Activated CD8-positive, alpha-beta memory T cell treated with anti-CD3 and anti-CD28 coated beads for 1 hour (primary cell): ENCODE measurements at places on chromosomes 2 and 18.

DNA sequence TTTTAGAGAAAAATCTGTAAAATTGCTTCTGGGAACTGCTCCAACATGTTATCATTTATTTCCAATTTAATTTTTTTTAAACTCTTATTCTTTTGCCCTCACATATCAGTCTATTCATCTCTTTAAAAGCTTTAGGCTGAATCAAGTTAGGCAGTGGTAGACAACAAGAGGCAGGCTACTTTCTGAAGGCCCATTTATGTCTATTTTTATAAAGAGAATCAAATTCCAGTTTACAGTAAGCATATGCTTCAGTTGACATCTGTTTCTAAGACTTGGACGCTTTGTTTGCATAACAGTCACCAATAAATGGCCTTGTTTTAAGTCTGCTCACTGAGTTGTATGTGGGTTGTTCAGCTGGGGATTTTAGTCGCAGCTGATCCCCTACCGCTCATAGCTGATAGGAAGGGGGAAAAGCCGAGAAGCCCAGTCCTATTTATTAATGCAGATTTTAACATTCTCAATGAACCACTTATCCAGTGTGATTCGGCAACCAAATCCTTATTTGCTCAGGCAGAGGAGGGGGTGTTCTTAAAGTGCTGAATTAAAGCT is 260.4 kb upstream of the SIX3 start:
- DNase-seq: no peak

- DNase-seq: no peak
Observed at GRCh38 chr2:11065833-11066485, 89.3 kb upstream of the SLC66A3 start.

DNA sequence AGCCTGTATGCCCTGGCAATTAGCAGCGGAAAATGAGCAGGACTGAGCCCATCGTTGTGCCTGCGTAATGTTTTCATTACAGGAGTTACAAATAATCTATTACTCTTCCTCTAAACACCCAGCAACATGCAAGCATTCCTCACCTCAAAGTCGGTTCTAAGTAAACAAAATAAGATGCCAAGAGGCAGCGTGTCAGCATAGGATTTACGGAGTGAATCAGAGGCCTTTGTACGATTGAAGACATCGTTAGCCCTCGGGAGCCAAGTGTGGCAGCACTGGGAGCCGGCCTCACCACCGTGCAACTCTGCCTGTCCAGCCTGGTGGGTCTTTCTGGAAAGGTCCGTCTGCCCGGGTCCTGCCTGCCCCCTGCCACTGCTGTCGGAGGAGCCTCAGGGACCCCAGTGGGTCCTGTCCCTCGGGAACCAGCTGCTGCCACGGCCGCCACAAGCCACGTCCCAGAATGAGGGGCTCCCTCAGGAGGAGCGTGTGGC is 80.1 kb upstream of the CTDP1 start:
- DNase-seq: no peak

GRCh38 chr18:39346916-39347315 is 1781.3 kb upstream of the CELF4 start:
- no peak for DNase-seq

- DNase-seq: no peak
Observed at GRCh38 chr2:109188496-109188890, 59.5 kb downstream of the SH3RF3 start.

- no peak for DNase-seq
Observed at GRCh38 chr2:234454433-234454832, 42.4 kb downstream of the ARL4C start.

DNA sequence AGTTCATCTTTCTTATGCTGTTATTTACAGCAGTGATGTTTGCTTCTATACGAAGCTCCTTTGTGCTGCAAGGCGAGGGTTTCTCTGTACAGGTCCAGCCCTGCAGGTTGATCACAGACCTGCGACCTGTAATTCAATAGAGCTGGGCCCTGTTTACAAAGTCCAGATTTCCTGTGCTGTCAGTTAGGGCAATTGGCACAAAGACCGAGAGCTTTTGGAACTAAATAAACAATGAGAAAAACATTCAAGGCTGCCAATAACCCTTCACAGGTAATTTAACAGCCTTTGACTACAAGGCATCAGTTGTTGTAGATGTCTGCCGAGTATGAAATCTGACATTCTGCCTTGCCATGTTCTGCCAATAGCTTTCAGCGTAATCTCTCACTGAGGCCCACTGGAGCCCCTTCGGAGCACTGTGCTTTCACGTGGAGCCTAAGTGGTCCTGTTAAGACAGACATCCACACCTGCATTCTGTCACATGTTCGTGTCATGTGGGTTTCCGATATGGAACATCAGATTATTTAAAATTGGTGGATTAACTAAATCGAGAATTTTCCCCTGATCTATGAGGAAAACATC is 232.5 kb downstream of the PTGR3 start:
- DNase-seq: no peak

DNA sequence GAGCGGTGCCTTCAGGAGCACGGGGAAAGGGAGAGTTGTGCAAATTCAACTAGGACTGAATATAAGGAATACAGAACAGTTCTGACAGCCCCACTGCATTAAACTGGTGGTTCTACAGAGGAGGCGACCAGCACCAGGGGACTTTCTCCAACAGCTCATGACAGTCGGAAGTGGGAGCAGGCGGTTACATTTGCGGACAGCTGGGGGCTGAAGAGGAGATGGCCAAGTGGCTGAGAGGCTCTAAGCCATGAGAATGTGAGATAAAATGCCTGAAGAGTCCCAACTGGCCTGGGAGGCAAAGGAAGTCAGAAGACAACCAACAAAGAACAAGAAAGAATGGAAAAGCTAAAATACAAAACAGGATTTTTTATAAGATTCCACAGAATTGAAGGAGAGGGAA is 141.3 kb downstream of the L3MBTL4 start:
- no peak for DNase-seq

GRCh38 chr2:183060571-183061231 is 17.8 kb upstream of the DUSP19 start:
- DNase-seq: no peak

GRCh38 chr2:119753930-119754321 is 5.8 kb upstream of the PTPN4 start:
- no peak for DNase-seq

GRCh38 chr2:31675485-31675901 is 94.8 kb upstream of the SRD5A2 start:
- no peak for DNase-seq
